ENCODE measurements at places on chromosomes 2 and 18. TPM values are rescaled to one million over a fixed set of nuclear protein-coding genes. Genes with fewer than 3 reads are reported as not detected.

The FAHD2B gene
- 3.1 TPM for total RNA-seq

The CPSF3 gene
- 19.1 TPM for total RNA-seq

The UGT1A7 gene
- not detected for total RNA-seq

The FEV gene
- not detected for total RNA-seq

The NAGK gene
- total RNA-seq = 25.7 TPM

The DES gene
- 1.3 TPM for total RNA-seq

The GAD1 gene
- not detected for total RNA-seq

The CCDC74B gene
- 0.10 TPM for total RNA-seq

The SDC1 gene
- not detected for total RNA-seq

The GKN2 gene
- not detected for total RNA-seq

The POTEC gene
- total RNA-seq = not detected

The SPEG gene
- total RNA-seq = 2.4 TPM

The COLEC11 gene
- total RNA-seq = not detected

The DCDC2C gene
- total RNA-seq = not detected

The ANKRD23 gene
- total RNA-seq = 2.2 TPM
